Left renal cortex interstitium (tissue), 4 donors: ENCODE measurements at places on chromosomes 12 and 14.

DNA sequence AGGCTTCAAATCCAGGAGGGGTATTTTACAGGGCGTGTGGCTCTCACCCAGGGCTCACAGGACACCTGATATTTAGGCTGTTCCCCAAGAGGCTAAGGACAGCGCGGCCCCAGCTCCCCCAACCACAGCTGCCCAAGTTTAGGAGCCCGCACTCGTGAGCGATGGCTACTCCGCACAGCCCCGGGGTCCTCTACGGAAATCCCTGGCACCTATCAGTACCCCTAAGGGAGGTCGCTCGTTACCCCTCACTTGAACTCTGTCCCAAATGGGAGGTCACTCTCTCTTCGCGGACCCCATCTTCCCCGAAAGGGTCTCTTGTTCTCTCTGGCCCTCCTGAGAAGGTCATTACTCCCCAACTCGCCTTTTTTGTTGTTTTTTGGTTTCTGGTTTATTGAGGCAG lies 708 bp upstream of the P2RX4 start:
- DNase-seq = no peak

DNA sequence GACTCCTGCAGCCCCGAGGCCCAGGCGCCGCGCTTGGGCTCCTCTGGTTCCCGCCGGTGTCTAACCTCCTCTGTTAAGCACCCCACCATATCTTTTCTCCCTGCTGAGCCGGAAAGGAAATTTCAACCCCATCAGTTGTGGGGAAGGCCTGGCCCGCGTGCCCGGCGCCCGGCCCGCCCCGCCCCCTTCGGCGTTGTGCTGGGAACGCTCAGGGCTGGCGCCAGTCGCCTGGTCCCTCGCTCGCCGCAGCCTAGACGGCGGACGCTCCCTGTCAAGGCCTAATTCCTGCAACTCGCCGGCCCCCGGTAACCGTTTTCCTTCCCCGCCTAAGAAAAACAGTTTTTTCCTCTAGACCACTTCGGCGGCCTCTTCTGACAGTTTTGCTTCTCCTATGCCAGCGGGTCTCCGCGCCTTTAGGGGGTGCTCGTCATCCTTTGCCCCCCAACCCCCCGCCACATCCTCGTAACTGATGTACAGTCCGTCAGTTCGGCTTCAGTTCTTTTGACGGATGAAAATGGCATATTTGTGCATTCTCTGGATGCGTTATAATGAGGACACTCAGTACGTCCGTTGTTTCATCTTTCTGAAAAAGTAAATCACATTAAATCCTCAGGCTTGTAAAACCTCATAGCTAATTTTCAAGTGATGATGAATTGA lies 506 bp upstream of the NAP1L1 start:
- DNase-seq = peak; percentile 87

GRCh38 chr12:47825173-47825639 lies 5.5 kb upstream of the HDAC7 start:
- DNase-seq = no peak

DNA sequence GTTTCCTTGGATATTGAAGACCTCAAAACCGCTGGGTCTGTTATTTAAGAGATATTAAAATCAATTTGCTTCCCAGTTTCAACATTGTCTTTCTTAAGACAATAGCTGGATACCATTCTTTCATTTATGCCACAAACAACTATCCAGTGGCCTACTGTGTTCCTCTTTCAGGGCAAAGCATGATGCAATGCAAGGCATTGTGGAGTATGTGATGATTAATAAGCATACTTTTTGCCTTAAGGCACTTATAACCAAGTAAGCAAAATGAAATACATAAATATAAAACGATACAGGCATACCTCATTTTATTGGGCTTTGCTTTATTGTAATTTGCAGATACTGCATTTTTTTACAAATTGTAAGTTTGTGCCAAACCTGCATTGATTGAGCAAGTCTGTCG lies 45.5 kb downstream of the SCN8A start:
- no peak for DNase-seq
